ENCODE measurements at places on chromosomes 5 and 9. TPM values are rescaled to one million over a fixed set of nuclear protein-coding genes. Genes with fewer than 3 reads are reported as not detected.

The TXNDC8 gene
- not detected for polyA plus RNA-seq

The ECM2 gene
- 16.8 TPM for polyA plus RNA-seq

The LHX3 gene
- not detected for polyA plus RNA-seq

The OR1L8 gene
- polyA plus RNA-seq: 0.21 TPM

The ABLIM3 gene
- polyA plus RNA-seq: 2.8 TPM

GRCh38 chr5:171667341-171668096 lies 118.1 kb upstream of the SMIM23 start:
- peak; percentile 27 for DNase-seq

- DNase-seq: no peak
These were observed 9.3 kb upstream of the TRIM36 start for GRCh38 chr5:115179030-115179393.

- DNase-seq: no peak
These were observed 12.0 kb downstream of the INIP start for GRCh38 chr9:112705768-112706427.

DNA sequence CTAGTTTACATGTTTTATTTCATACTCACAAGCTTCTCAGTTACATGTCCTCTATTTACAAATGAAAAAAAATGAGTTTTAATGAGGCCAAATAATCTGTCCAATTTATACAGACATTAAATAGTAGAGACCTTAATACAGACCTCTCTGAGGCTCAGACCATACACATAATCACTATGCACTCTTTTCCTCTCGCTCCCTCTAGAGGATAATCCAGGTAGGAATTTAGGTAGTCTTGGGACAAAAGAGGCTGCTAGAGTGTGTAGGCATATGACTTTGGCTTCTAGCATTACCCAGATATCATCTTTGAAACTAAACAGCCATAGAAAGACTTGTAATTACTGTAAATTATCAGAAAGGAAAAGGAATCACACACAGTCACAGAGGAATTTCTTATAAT lies 444.7 kb downstream of the HINT1 start:
- DNase-seq: peak; percentile 24

DNA sequence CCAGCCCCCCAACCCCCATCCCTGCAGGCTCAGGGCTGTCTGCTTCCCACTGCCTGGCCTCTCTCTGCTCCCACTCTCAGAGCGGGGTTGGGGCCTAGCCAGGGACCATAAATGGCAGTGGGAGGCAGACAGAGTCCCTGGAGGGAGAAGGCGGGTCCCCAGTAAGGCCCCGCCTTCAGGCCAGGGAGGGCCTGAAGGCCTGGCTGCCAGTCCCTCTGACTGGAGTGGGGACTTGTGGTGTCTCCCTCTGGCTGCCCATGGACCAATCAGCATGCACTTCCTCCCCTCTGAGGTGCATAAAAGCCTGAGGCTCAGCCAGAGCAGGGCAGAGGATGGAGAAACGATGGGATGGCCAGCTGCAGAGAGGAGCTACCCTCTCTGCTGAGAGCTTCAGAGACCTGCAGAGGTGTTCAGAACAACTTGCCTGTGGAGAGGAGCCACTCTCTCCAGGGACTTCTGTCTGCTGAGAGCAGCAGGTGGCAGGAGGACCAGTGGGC lies 2.7 kb upstream of the BTNL9 start:
- no peak for DNase-seq

DNA sequence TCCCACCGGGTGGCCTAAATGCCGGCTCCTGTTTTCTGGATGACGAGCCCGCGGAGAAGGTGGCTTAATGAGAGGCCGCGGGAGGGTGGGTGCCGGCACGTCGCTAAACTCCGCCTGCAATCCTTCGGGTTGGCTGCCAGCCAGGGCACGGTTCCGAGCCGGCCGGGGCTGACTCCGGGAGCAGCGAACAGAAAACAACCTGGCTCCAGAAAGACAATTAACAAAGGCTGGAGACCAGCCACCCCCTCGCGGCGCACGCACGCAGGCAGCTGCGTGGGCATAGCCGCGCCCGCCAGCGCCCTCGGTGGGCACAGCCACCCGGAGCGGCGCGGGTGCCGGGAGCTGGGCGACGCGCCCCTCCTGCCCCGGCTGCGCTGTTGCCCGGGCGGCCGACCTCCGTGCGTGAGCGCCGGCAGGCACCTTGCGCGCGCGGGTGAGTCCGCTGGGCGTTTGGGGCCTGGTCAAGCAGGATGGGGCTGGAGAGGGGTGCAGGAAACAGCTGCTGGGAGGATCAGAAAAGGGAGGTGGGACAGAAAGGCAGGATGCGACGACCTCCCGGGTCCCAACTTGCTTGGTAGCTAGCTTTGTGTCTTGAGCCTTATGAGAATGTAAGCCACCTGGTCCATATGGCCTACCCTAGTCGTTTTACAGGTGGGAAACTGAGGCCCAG lies at the start of gene ARHGEF37:
ARHGEF37 (plus strand) TSS at position 307 of the 670 bp plus-strand sequence. CDS start 16,272 bp downstream, outside the sequence.
- DNase-seq: no peak

- no peak for DNase-seq
These were observed 35.2 kb downstream of the DDX4 start for GRCh38 chr5:55773057-55773456.

DNA sequence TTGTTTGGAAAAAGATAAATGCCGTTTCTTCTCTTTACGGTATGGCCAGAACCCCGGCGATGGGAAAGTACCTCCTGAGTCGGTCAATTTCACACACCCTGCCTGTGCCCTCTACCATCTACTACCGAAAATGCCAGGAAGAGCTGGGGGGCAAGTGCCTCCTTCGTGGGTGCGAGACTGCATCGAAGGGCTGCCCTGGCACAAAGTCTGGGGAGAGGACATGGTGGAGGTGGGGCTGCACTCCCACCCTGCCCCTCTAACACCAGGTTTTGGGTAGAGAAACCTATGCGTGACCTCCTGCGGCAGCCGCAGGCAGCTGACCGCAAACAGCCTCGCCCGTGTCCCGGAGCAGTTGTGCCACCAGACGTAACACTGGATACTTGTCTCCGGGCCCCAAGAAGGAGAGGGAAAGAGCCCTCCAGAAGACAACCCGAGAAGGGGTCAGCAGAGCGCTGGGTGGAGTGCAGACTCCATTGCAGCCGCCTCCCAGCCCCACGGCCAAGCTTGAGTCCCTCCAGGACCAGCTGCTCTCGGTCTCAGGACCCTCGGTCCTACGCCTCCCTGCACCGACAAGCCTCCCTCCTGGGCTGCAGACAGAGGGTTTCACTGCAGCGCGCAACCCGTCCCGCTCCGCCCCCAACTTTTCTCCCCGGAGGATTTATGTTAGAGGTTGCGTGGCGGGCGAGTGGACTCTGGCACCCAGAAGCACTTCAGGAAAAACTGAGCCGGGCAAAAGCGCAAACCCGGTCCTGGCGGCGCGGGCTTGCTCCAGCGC lies 823 bp upstream of the PRDM6 start:
- DNase-seq: no peak

DNA sequence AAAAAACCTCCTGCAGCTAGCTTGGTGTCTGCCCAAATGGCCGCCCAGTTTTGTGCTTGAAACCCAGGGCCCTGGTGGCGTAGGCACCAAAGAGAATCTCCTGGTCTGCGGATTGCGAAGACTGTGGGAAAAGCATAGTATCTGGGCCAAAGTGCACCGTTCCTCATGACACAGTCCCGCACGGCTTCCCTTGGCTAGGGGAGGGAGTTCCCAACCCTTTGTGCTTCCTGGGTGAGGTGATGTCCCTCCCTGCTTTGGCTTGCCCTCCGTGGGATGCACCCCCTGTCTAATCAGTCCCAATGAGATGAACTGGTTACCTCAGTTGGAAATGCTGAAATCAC lies 83.0 kb upstream of the JAK2 start:
- DNase-seq: no peak

GRCh38 chr9:120197605-120198004 lies 382.4 kb downstream of the CDK5RAP2 start:
- DNase-seq: no peak

DNA sequence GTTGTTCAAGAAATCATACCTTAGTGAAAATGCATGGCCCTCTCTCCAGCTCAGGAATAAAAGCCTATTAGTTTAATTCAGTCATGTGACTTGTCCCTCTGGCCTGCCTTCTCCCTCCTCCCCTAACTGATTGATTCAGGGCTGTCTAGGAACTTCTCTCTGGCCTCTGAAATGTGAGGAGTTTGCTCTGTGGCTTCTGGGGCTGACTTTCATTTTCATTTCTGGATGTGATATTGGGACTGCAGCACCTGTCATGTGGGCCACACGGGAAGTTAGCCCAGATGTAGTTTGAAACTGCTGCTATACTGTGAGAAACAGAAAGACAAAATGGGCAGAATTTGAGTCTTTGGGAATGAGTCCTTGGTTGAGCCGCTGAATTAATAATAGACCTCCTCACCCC lies 44.8 kb downstream of the PARP8 start:
- DNase-seq: no peak

DNA sequence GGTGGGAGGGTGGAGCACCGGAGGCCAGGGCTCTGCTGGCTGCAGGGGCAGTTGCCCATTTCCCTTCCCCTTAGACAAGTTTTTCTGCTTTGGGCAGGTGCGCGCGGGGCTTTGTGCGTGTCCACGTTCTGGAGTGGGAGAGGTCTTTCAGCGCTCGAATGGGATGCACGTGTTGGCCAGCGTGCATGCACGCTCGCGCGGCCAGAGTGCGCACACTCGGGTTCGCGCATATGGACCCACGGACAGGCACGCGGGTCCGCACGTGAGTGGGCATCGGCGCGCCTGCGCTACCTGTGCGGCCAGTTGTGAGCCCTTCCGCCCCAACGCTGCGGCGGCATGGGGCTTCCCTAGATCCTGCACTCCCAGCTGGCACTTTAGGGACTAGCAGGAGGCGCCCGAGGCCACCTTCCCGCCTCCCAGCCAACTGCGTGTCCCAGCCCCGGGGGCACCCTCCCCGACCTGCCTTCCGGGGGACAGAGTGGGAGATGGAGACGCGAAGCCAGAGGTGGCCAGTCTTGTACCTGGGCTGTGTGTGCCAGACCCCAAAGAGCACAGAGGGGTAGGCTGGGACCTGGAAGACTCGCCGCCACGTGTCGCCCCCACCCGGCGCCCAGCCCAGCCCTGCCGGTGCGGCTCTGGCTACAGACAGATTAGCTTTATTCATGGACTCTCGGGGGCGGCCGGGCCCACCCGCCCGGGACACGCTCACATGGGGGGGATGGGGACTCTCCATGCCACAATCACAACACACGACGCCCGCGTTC lies 9.8 kb upstream of the GPRIN1 start:
- no peak for DNase-seq

GRCh38 chr9:105864248-105864898 lies 170.0 kb downstream of the TMEM38B start:
- no peak for DNase-seq

DNA sequence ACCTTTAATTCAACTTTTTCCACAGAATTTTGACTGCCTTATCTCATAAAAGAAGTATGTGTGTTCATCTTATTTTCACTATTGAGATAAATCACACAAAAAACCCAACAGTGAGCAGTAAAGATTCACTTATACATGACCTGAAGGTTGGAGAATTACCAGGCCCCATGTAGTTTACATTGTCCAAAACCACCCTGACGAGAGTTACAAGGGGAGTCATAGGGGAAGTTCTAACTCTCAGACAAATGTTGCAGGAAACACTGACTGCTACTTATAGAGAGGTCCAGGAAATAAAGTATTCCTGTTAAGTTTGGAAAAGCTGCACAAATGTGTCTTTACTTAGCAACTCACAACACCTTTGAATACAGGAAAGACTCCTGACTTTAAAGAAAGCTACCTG lies 14.1 kb downstream of the SPATA9 start:
- DNase-seq: no peak

GRCh38 chr9:125649315-125649714 lies 57.7 kb downstream of the MAPKAP1 start:
- no peak for DNase-seq

DNA sequence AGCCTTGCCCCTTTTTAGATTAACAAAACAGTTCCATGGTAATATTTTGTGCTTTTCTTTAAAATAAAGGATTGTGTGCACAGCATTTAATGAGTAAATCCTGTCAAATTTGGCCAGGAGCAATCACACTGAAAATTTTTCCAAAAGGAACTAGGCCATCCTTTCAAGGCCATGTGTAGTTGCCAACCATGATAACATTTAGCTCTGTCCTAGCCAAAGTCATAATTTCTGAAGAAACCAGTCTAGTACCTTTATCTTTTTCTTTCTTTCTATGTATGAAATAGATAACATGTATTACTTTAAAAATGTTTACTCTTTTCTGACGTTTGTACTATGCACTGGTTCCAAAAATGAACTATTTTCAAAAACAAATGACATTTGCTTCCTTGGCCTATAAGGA lies 143.7 kb downstream of the PBX3 start:
- DNase-seq: no peak

DNA sequence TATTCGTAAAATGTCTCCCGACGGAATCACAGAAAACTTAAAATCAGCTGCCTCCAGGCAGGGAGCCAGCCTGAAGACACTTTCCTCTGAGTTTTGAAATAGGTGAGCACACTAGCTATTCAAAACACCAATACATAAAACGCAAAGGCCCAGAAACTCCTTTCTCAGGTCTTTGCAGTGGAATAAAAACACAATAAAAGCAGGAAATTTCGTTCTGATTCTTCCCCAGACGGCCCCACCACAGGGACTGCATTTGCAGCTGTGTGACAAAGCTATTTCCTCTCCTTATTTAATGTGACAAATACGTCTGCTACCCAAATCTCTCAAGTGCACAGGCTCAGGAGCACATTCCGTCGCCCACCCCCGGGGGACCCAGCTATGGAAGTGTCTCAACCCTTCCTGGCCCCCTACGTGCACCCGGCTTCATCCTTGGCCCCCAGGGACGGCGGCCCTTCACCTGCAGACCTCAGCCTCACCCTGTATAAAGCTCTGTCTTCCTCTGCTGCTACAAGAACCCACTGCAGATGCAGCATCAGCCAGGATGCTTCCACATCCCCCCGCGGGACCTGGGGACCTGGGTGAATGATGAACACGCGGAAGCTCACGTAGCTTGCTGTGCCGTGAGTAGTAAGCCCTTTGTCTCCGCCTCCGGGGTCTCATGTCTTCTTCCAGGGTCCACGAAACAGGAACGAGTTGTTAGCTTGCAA lies 24.9 kb downstream of the AHRR start:
- DNase-seq: no peak

DNA sequence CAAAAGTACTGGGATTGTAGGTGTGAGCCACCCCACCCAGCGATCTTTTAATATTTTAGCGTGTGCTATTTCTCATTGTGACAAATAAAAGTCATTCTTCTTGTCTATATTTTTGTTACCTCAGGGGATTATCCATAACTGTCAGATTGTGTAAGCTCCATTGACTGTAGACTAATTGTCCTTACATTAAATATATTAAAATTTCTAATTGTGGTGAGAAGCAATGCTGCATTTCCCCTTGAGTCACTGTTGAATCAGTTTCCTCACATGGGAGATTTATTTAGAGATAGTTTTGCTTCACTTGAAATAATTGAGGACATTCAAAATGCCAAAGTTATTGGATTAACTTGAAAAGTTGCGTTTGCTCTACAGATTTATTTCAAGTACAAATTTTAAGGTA lies 782.4 kb upstream of the WWC1 start:
- no peak for DNase-seq

- DNase-seq: no peak
These were observed 603 bp downstream of the SAXO1 start for GRCh38 chr9:19032406-19032805.

DNA sequence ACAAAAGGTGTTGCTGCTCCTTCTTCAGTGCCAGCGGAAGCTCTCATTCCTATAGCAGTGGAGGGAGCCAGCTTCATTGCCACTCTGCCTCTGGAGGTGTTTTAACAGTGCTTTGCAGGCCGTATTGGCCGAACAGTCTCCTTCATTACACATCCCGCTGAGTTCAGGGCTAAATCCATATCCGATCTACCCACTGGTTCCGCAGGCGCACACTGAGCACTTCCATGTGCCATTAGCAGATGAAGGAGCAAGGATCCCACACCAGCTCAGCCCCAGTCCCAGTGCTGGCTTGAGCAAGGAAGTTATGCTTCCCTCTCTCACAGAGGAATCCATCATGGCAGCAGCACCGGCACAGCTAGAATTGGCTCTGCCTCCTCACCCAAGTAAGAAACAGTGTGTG lies 121.2 kb upstream of the IRX2 start:
- DNase-seq: no peak
